Mesenchymal stem cell (in vitro differentiated cells and primary cell): ENCODE measurements at places on chromosomes 11 and 22.
A peak's percentile ranks its signal among the peaks of the same experiment; 100 is the strongest.

DNA sequence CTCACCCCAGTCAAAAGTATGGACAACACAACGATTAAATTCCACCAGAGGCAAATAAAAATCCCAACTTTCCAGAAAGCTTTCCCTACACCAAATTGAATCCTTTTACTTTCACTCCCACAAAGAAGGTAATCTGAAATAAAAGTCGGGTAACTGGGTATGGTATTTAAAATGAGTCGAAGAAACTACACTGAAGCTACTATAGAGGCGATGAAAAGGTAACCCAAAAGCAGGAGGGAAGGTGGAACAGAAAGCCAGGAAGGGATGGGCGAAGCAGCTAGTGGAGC lies 1.1 kb downstream of the PICALM start:
- no peak for DNase-seq

- DNase-seq, result peak; percentile 85
Observed at GRCh38 chr11:926341-926916, 759 bp downstream of the AP2A2 start.

GRCh38 chr11:128687321-128687720 lies 6.6 kb upstream of the FLI1 start:
- DNase-seq, result peak; percentile 50

DNA sequence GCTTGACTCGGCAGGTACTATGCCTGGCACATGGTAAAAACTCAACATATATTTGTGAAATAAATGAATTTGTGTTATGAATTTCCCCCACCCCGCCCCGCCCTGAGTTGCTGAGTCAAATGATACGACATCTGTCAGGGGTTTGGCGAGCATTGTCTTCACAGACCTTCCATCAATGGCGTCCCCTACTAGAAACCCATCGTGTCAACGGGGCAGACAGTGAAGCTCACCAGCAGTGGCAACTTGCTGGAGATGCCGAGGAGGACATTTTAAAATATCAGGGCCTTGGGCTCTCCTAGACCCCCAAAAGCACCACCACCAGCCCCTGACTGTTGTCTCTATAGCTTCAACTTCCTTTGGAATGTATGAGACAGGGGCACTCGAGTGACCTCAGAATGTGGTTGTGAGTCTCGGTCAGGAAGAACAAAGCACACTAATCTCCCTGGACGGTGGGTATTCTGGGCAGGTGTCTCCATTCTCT lies 761 bp upstream of the NXF1 start:
- peak; percentile 33 for DNase-seq

- peak; percentile 5 for DNase-seq
Observed at GRCh38 chr11:35146074-35146521, 7.1 kb downstream of the CD44 start.
